ENCODE measurements at places on chromosomes 3 and 15.

DNA sequence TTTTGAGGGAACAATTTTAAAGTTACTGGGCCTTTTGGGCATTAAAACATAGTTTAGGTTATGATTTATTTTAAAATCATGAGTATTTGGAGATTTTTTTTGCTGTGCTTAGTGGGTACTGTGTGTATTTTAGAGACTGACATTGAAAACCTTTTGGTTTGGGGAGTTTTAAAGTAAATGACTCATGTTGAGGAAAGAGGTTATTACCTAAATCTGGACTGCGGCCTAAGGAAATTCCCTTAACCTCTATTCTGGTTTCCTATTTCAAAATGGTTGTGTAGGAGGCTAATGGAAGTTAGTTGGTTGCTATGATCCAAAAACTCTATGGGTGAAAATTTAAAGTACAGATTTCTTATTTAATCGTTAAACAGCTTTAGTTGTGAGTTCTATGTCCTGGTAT, 57.3 kb upstream of the DPH6 start:
- no peak for DNase-seq

- DNase-seq = no peak
Measured at GRCh38 chr3:80190051-80190450, 422.3 kb upstream of the ROBO1 start.

DNA sequence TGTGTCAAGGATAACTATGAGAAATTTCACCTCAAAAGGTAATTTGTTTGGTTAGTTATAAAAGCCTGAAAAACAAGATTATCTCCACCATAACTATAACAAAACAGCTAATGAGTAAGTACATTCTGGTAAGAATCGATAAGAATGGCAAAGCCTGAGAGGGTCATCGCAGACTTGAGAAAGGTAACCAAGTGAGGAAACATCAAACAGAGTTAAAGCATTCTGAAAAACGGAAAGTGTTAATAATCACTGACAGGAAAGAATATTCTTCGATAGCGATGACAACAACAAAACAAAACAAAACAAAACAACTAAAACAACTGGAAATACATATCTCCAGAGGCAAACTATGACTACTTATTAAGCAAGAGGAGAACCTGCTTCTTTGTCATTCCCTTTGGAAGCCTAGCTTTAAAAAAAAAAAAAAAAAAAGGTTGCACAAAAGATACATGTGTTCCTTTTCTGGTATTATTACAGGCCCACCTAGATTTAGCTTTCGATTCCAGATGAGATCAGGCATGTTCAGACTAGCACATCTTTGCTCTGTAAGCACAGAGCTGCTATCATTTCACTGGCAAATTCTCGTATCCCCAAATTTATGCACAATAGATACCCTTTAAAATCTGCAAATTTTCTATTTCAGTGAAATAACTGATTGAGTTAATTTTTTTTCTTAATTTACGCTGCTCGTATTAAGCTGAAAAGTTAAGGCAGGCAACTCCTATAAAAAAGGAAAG, 155.6 kb downstream of the TIGIT start:
- no peak for DNase-seq

DNA sequence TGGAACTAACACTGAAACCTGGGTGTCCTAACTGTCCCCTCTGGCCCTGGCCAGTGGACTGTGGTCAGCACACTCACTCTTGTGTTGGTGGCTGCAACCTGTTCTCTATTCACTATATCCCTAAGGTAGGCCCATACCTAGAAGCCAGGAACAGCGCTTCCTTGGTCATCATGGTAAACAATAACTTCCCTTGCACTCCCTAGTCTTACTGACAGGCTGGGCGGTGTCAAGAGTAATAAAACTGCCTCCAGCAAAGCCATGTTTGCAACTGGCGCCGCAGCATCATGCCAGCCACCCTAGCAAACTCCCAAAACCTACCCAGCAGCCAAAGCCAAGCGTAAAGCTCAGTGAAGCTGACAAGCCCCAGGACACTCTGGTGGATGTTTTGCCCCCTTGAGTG, 63.1 kb upstream of the TSEN2 start:
- no peak for DNase-seq

- no peak for DNase-seq
Measured at GRCh38 chr3:149023951-149024350, 32.6 kb downstream of the GYG1 start.

DNA sequence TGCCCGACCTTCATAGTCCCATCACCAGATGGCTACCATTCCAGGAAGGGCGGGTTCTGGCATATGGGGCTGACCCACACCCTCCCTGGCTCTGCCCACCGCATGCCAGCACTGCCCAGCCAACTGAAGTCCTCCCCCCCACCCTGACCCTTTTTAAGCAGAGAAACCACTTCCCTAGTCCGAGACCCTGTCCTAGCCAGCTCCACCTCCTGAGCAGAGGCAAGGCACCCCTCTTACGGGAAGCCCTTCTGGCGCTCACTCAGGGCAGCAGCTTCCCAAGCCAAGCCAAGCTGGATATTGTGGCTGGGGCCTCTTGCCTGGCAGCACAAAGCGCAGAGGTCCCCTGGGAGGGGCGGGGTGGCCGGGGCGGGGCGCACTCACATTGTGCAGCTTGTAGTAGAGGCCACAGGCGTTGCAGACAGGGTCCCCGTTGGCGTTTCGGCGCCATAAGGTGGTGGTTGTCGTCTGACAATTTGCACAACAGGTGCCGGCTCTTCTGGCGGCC, 11.5 kb downstream of the GATA2 start:
- DNase-seq = no peak
